ENCODE measurements at places on chromosomes 2 and 18.

DNA sequence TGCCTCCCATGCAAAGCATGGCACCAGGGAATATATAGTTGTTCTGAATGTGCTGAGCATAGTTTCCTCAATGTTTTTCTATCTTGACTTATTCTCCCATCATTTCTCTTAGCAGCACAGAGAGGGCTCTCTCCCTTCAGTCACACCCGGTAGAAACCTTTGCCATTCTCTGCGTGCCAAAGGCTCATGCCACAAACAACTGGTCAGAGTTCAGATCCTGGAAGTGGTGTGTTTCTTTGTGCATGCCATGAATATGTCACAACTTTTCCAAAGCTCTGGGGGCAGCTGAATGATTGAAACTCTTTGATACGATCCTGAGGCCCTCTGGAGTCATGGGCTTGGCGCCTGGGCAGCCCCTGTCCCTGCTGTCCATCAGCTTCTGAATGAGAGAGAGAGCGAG, 28.0 kb upstream of the EDAR start:
- no peak for DNase-seq

- no peak for DNase-seq
Observed at GRCh38 chr18:36457683-36458082, 160.2 kb downstream of the FHOD3 start.

DNA sequence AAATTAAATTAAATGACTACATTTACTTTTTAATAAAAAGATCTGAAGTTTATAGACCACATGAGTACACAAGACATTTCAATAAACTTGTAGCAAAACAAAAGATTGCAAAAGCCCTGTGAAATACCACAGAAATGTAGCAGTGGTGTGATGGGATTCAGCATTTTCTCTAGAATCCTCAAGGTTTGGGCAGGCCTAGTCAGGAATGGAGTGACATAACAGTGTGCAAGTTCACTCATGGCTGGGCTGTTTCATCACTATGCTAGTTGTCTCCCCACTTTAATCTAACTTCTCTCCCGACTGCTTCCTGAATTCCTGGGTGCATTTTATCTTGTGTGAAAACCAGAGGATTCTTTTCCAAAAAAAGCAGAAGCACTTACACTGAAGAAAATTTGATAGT, 1089.9 kb upstream of the DDX18 start:
- DNase-seq: no peak

DNA sequence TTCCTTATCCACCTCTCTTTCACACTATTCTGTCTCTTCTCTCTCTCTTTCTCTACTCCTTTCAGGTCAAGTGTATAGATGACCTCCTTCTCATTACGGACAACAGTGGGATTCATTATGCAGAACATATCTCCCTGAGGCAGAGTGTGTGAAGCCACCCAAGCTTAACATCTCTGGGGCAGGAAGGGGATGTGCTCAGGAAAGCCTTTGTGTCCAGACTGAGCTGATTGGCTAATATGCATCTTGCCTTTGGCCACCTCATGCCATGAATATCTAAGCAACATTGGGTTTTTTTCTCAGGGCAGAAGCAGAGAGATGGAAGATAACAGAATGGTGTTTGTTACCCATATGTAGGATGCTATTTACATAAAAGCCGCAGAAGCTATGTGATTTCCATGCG, 211.4 kb upstream of the LRRTM1 start:
- no peak for DNase-seq

DNA sequence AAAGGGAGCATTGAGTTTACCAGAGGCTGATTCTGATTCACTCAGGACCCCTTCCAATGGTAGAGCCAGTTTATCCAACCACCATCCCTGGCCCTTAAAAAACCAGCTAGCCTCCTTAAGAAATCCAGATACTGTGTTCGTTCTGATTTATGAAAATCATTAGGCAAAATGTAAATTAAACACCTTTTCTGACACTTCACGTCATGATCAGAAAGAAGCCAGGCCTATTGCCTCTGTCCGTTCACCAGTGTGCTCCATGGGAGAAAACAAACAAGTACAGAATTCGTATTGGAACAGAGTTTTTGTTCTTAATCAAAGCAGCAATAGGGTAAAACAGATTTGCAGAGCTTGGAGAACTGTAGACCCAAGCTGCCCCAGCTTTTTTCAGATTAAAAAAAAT, 31.1 kb upstream of the RAPH1 start:
- DNase-seq: no peak

DNA sequence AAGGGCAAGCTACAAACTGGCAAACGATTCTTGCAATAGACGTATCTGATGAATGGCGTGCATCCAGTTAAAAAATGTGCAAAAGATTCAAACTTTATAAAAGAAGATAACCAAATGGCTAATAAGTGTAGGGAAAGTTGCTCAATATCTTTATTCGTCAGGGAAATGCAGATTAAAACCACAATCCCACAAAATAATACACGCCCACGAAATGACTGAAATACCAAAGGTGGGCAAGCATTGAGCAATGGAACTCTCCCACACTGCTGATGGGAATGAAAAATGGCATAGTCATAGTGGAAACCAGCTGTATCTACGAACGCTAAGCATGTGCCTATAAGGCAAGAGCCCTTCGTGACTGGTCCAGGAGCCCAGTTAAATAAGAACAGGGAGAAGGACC, 168.6 kb upstream of the SIX2 start:
- no peak for DNase-seq

GRCh38 chr2:49845671-49846070, 691.4 kb upstream of the FSHR start:
- no peak for DNase-seq

GRCh38 chr18:44039826-44040225, 640.9 kb upstream of the SETBP1 start:
- DNase-seq: no peak

DNA sequence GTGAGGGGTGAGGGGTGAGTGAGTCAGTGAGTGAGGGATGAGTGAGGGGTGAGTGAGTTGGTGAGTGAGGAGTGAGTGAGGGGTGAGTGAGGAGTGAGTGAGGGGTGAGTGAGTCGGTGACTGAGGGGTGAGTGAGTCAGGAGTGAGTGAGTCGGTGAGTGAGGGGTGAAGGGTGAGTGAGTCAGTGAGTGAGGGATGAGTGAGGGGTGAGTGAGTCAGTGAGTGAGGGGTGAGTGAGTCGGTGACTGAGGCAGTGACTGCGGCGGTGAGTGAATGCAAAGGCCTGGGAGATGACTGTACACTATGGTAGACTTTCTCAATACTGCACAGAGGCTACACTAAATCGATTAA, 16.6 kb downstream of the THAP4 start:
- DNase-seq: no peak

- no peak for DNase-seq
Observed at GRCh38 chr18:75203416-75204268, 5.3 kb downstream of the PTGR3 start.

DNA sequence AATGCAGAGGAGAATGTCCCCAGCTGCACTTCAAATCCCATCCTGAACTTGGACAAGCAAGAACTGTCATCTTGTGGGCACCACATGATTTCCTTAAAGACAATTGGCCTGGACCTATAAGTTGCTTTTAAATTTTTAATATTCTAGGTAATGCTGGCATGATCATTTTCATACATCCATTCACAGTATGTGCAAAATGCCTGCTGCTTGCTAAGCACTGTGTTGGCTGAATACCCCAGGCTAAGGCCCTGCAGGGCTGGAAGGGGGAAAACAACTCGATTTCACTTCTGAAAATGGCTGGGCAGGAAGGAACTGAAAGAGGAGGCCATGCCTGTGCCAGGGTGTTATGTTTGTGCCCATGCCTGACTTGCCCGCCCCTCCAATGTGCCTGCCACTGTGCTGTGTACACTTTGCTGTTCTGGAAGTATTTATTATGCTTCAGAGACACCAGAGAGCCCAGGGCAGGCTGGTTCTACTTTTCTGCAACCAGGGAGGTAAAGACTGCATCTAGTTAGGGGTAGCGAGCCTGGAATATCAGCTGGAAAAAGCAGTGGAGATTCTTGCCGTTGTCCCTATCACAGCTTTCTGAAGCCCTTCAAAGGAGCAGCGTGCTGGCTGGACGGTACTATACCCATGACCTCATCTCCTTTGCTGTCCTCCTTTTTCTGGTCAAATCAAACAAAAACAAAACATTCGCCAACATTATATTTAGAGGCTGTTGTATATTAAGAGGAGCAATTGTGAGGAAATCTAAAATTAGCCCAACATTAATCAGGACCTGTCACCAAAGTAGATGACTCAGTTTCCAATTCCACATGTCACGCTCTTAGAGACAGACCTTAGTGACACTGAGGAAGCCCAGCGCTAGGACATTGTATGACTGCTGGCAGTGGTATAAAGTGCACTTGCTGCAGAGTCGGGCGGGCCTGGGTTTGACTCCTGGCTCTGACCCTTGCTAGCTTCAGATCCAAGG, 158.1 kb downstream of the DDX1 start:
- DNase-seq: no peak

DNA sequence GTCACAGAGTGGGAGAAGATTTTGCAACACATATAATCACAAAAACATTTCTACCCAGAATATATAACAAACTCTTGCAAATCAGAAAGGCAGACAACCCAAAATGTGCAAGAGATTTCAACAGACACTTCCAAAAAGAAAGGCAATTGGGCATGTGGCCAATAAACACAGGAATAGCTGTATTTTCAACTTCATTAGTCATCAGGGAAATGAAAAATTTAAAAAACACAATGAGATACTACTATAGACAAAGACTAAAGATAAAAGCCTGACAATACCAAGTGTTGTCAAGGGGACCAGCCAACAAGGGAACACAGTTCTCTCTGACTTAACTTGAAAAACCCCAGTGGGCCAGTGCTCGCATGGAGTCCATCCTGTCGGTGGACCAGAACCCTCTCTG, 40.5 kb downstream of the MTHFD2 start:
- no peak for DNase-seq

DNA sequence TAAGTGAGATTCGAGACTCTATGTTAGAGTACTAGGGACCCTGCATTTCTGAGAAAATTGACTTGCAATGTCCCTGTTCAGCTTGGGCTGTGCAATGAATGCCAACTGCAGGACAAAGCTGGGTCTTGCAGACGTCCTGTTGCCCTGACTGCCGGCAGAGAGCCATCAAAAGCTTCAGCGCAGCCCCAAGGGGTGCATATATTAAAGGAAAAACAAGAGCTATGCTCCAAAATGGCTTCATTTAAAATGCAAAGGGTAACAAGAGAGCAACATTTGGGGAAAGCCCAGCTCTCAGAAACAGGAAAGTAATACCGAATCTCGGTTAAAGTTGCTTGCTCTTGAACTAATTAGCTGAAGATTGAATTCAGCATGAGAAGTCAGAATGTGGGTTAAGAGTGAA, 110.9 kb upstream of the PNPT1 start:
- DNase-seq: no peak

DNA sequence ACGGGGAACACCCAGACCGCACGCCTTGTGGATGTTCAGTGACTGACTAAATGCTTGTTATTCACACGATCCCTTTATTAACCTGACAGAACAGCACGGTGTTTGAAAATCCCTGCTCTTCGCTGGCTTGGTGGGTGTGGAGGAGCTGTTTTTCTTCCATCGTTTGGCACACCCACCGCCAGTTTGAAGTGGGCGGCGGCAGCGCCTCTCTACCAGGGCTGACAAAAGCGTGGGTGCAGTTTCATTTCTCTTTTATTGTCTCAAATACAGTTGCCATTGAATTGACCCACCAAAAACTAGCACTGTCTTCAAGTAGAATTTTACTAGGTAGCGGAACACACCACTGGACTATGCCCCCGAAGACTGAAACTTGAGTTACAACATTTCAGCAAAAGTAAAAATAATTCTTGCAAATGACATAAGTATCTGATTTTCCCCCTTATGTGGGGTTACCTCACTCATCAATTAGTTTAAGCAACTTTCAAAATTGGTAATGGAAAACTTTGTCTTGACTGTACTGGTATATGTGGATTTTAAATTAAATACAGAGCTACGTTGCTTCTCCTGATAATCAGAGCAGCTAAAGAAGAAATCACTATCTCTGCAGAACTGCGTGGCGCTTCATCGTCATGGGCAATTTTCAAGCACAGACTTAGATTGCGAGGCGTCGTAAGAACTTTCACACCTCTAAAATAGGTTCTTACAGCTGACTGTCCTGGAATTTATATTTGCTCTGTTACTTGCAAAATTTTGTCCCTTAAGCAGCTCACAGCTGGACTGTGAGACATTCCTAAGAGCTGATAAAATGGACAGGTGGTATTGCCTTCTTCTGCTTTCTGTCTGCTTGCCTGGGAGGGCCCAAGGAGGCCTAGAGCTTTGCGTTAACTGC, 60.9 kb downstream of the LDLRAD4 start:
- DNase-seq: peak; percentile 12

DNA sequence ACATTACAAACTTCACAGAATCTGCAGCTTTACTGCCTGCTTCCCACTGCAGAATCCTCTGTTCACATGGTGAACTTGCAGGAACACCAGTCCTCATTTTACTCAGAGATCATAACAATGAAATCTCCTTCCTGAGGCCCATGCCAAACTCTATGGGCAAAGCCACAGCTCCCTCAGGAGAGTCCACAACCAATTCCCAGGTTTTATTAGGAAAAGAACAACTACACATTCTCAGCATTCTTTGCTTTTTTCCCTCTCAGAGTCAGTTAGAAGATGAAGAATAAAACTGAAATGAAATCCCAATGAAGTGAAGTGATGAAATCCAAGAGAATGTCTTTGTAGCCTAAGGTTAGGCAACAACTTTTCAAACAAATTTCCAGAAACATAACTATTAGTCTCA, 233.7 kb downstream of the DSEL start:
- DNase-seq: no peak

- no peak for DNase-seq
Observed at GRCh38 chr2:195447323-195447975, 209.6 kb upstream of the SLC39A10 start.

GRCh38 chr2:142571934-142572333, 305.5 kb upstream of the KYNU start:
- no peak for DNase-seq

- DNase-seq: no peak
Observed at GRCh38 chr2:238039151-238039550, 21.6 kb upstream of the SCLY start.

- no peak for DNase-seq
Observed at GRCh38 chr2:240501531-240501991, 56.2 kb downstream of the ANKMY1 start.

GRCh38 chr2:232236200-232236599, 142.4 kb upstream of the ALPP start:
- no peak for DNase-seq

- DNase-seq: no peak
Observed at GRCh38 chr2:105887256-105887655, 142.5 kb downstream of the NCK2 start.

DNA sequence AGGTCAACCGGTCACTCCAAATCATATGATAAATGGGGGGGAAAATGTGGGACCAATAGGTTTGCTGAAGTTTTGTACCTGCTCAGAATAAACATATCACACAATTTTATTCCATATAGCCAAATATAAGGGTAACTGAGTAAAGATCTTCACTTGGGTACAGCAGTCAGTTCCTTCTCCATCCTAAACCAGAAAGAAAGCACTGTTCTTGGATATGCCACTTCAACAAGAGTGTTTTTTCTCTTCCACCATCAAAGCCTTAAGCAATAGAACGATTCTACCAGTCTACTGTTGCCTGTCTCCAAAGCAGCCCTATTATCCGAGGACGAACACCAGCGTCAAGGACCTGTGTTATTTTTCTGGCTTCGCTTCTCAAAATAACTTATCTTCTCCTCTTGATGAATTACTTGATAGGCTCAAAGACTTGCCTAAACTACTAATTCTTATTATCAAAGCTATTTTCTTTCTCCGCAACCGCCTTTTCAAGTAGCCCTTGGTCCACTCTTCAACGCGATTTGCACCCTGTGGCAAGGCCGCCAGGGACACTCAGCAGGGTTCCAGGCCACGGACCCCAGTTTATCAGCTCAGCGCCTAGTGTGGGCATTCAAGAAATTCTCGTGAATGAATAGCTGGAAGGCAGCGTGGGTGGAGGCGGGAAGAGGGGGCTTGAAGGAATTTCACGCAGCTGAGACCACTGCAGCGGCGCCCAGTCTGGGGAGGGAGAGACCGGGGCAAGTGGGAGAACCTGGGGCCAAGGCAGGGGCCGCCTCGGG, 646 bp downstream of the ALS2 start:
- DNase-seq: no peak

All from activated CD4-positive, alpha-beta T cell treated with anti-CD3 and anti-CD28 coated beads, Interleukin-2, amount 10 ng/mL, durations not matched to agents 7 days and 5 days (primary cell).